ENCODE measurements at places on chromosomes 4 and X. TPM values are rescaled to one million over a fixed set of nuclear protein-coding genes. Genes with fewer than 3 reads are reported as not detected.

BMX gene
- total RNA-seq = 2.9 TPM

FABP2 gene
- total RNA-seq = not detected

TRAM1L1 gene
- total RNA-seq = 1.7 TPM

FAM13A gene
- total RNA-seq = 27.2 TPM

SPACA5 gene
- total RNA-seq = not detected

ELOVL6 gene
- 1.7 TPM for total RNA-seq

DLG3 gene
- total RNA-seq = 22.0 TPM

BLTP1 gene
- 82.7 TPM for total RNA-seq

IQSEC2 gene
- total RNA-seq = 20.5 TPM

NKX3-2 gene
- total RNA-seq = 3.3 TPM

ADH1A gene
- not detected for total RNA-seq

XG gene
- total RNA-seq = 0.40 TPM

CXorf65 gene
- not detected for total RNA-seq

NIPAL1 gene
- total RNA-seq = 0.42 TPM

DNA sequence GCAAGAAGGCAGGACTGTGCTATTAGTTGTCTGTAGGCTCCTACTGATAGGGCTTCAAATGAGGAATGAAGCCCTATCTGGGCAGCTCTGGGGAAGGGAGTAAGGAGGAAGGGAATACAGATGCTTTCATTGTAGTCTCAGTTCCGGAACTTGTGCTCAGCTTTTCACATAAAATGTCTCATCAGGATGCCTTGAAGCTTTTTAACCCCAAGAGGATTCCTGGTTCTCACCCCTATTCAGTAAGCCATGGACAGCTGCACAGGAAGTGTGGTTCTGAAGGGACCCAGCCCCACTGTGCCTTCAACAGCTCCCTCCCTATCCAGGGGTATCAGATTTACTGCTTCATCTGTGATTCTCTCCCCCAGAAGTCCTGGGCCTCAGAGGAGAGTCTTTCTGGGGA, 5.0 kb downstream of the ARMCX5 start:
- no peak for DNase-seq

DNA sequence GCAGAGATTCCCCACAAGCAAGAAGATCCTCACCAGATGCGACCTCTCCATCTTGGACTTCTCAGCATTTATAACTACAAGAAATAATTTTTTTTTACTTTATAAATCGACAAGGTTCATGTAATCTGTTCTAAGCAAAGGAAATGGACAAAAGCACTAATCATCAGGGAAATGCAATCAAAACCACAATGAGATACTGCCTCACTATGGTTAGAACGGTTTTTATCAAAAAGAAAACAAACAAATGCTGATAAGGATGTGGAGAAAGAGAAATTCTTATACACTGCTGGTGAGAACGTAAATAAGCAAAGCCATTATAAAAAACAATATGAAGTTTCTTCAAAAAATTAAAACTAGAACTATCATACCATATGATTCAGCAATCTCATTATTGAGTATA, 1382.6 kb downstream of the ARAP2 start:
- no peak for DNase-seq

GRCh38 chr4:98851806-98852205, 77.1 kb downstream of the EIF4E start:
- DNase-seq = no peak

DNA sequence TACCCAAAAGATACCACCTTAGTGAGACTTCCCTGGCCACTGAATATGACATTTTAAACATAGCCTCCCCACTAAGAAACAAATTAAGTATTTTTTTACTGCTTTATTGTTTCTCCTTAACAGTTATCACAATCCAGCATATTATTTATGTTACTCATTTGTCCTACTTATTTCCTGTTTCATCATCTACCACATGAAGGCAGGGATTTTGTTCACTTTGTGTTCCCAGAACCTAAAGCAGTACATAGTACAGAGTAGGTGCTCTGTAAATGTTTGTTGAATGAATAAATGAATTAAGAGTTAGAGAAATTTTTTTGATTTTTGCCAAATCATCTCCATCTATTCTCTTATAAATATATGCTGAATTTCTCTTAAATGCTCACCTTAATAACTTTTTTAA, 318.4 kb upstream of the GIMD1 start:
- DNase-seq = no peak

DNA sequence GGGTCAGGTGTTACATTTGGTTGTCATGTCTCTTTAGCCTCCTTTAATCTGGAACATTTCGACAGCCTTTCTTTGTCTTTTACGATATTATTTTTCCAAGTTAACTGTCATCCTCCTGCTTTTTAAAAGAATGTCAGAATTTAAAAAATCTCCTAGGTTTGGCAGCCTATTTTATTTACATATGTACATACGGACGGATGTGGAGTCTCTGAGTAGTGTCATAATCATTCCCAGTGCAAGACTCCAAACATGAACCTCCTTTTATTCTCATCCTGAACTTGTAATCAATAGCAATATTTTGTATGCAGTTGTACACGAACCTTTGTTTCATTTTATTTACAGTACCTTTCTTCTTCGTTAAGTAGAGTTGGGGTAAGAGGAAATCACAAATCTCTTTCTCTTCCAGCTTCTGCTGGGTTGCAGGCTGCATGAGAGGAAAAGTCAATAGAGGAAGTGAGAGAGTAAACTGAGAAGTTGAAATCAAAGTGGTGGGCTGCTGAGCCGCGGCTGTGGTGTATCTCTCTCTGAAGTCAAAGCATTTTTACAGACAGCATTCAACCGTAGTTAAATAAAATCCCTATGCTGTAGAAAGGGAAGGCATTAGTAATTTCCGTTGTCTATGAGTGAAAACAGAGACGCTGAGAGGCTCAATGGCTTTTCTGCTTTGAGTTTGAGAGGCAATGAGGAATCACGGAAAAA, 53.9 kb upstream of the RPS6KA3 start:
- no peak for DNase-seq

DNA sequence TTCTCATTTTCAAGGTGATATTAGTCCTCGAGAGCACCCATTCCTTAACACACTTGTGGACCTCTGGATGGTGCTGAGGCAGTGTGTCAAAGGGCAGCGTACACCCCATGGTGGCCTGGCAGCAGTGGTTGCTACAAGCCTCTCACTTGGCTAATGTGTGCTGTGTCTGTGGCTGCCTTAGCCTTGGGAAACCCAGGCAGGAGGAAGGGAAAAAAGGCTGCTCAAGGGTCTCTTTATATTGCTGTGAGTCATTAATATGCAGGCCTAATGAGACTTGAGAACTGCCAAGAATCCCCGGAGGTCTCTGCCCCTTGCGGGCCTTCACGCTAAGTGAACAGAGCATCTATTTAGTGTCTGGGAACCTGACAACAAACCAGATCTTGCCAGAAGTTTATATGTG, 7.0 kb downstream of the PCDH10 start:
- DNase-seq = peak; percentile 91

- no peak for DNase-seq
Observed at GRCh38 chrX:103439161-103439560, 62.8 kb downstream of the BEX3 start.

DNA sequence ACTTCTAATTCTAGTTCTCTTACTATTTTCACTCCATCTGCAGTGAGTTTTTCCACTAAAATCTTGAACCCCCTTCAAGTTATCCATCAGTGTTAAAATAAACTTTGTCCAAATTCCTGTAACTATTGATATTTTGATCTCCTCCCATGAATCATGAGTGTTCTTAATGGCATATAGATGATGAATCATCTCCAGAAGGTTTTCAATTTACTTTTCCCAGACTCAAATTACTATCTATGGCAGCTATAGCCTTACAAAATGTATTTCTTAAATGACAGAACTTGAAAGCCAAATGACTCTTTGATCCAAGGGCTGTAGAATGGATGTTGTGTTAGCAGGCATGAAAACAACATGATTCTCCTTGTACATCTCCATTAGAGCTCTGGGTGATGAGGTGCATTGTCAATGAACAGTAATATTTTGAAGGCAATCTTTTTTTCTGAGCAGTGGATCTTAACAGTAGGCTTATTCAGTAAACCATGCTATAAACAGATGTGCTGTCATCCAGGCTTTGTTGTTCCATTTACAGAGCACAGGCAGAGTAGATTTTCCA, 16.1 kb upstream of the IQCM start:
- no peak for DNase-seq

- DNase-seq = no peak
Observed at GRCh38 chrX:24506082-24506481, 41.0 kb downstream of the PDK3 start.

DNA sequence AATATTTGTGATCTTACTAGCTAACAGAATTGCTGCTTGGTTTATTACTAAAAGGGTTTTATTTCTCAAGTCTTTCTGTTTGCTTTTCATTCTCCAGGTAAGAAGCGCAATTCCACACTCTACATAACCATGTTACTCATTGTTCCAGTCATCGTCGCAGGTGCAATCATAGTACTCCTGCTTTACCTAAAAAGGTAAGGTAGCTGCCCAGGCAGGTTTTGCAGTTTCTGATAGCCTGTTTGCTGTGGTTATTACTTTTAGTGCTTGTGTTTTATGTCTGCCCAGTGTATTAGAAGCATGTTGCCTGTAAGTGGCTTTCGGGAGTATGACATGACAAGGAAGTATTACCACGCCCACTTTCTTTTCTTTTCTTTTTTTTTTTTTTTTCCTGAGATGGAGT, 46.4 kb downstream of the IL13RA1 start:
- no peak for DNase-seq

DNA sequence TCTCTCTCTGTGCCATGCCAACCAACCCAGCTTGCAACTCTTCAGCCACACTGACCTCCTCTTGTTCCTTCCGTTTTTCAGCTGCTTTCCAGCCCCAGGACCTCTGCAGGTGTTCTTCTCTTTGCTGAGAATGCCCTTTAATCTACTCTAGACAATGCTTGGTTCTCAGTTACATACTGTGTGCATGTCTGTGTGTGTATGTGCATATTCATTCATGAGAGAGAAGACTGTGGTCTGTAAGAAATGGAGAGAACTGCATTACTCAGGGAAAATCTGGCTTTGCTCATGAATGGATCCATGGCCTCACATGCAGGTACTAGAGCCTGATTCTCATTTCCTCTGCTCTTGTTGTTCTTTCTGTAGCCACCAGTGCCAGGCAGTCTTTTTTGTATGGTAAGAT, 636.9 kb upstream of the TENM3 start:
- no peak for DNase-seq

GRCh38 chr4:118814891-118815290, 21.0 kb downstream of the SEC24D start:
- no peak for DNase-seq

DNA sequence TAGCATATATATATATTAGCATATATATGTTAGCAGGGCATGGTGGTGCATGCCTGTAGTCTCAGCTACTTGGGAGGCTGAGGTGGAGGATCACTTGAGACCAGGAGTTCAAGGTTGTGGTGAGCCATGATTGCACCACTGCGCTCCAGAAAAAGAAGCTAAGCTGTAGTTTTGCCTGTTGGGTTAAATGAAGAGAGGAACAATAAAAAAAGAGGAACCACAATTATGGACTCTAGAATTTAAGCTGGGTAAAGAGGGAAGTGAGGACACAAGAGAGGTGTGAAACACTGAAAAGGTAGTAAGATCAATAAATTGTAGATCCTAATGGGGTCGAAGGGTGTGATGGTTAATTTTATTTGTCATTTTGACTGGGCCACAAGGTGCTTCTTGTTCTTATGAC, 40.5 kb upstream of the HSD17B10 start:
- no peak for DNase-seq

DNA sequence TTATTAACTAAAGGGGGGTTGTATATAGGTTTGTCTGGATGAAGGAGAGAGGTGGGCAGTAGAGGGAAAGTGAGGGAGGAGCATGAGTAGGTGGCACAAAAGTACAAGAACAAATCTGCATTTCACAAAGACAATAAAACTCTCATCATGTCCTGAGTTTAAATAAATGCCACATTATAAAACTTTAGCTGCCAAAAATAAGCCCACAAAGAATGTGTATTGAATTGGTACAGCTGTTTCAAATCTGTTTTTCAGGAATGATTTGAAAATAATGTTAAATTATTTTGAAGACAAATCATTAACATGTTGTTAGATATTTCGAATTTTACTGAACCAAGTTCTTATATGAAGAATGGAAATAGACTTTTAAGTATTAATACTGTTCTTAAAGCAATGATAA, 5.8 kb downstream of the CNKSR2 start:
- no peak for DNase-seq

- no peak for DNase-seq
Observed at GRCh38 chr4:144611850-144612249, 34.1 kb upstream of the HHIP start.

DNA sequence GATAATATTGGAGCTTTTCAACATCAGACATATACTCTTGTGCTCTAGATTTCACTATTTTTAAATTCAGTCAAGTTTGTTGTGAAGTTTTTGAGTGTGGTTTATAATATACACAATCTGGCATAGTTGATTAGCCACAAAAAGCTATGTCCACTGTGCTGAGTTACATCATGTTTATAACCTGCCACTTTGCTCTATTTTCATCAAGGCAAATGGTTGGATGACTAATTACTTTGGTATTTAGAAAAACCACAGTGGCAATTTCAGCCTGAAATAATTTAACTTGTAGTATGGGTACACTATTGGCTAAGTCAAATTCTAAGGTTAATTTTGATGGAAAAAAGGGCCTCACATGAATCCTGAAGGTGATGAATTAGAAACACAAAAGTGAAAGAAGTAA, 262.6 kb downstream of the C4orf33 start:
- DNase-seq = no peak

DNA sequence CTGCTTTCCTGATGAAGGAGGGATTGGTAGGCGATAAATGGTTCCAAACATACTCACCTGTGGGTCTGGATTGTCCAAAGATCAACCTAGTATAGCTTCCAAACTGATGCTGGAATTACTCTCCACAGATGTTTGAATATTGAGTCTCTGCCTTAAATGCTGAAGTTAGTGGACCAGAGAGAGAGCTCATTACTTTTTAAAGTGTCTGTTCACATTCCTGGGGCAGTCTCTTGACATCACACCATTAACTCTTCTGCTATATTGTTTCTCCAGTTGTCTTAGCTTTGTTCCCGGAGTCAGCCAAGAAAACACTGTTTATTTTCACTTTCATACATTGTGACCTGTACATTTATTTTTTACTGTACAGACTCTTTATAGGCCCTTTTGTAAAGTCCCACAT, 35.4 kb downstream of the ARHGEF38 start:
- DNase-seq = no peak

DNA sequence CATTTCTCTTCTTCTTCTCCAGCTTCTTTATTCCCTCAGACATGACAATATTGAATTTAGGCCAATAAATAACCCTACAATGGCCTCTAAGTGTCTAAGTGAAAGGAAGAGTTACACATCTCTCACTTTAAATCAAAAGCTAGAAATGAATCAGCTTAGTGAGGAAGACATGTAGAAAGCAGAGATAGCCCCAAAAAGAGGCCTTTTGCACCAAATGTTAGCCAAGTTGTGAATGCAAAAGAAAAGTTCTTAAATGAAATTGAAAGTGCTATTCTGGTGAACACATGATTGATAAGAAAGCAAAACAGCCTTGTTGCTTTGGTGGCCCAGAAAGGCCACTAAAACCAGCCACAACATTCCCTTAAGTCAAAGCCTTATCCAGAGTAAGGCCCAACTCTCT, 146.2 kb upstream of the HHIP start:
- DNase-seq = no peak
